Hair follicular keratinocyte (primary cell): ENCODE measurements at places on chromosomes 7 and 10. TPM values are rescaled to one million over a fixed set of nuclear protein-coding genes. Genes with fewer than 3 reads are reported as not detected.

The TLL2 gene
- 0.08 TPM in 1 of 2 replicates, not detected in the other for total RNA-seq

The PTPN20 gene
- 3.8 and 6.2 TPM in 2 replicates for total RNA-seq

The FGFBP3 gene
- under 0.01 and 0.08 TPM in 2 replicates for total RNA-seq

The TAC1 gene
- total RNA-seq, result not detected in 2 replicates

The HOXA13 gene
- total RNA-seq, result not detected in 2 replicates

The IDI2 gene
- not detected in 2 replicates for total RNA-seq
